ENCODE measurements at places on chromosomes 5 and 9.

DNA sequence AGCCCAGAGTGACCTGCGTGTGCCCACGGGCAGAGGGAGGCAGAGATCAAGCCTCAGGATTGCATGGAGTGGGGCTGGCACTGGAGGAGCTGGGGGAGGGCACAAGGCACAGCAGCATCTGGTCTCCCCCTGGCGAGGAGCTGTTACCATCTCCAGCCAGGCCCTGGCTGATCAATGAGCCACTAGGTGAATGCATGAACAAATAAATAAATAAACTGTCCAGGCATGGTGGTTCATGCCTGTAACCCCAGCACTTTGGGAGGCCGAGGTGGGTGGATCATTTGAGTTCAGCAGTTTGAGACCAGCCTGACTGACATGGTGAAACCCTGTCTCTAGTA, 14.3 kb upstream of the PSMB7 start:
- DNase-seq: no peak

GRCh38 chr5:137693307-137693950, 42.5 kb downstream of the KLHL3 start:
- DNase-seq: no peak

DNA sequence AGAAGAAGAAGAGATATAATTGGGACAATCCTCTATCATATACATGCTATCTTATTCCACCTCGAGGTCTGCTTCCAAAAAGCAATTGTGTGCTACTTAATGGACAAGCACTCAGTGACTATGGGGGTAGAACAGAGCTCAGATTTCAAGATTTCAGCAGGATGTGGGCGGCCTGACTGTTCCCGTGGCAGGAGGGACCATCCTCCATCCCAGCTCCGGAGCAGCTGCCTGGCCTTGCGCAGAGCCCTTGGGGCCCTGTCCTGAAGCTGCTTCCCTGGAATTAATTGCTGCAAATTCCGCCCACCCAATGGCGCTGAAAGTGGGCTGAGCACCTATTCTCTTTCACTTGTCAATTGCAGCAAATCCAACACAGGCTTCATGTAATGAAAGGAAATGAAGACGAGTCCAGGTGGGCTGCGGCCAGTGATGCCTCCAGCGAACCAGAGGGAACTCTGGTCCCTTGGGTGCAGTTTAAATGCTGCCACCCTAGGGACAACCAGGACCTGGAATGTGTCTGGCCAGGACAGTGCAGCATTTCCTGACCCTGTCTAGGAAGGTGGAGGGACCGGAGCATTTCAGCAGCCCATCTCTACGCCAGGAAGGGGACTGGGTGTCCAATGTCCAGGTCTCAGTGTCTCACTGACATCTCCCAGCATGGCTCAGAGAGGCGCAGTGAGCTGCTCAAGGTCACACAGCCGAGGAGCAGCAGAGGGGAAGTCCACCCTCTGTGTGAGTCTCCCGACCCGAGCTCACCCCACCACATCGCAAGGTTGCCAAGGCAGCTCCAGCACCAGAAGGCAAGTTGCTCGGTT, 50.5 kb upstream of the FCN1 start:
- DNase-seq: no peak

DNA sequence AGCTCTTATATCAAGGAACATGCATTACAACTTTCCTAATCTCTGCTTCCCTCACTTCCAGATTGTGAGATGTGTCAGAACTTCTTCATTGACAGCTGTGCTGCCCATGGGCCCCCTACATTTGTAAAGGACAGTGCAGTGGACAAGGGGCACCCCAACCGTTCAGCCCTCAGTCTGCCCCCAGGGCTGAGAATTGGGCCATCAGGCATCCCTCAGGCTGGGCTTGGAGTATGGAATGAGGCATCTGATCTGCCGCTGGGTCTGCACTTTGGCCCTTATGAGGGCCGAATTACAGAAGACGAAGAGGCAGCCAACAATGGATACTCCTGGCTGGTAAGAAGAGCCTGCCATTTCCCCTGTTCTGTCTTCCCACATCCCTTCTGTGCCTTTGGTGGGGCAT, 15.1 kb downstream of the PRDM9 start:
- no peak for DNase-seq

DNA sequence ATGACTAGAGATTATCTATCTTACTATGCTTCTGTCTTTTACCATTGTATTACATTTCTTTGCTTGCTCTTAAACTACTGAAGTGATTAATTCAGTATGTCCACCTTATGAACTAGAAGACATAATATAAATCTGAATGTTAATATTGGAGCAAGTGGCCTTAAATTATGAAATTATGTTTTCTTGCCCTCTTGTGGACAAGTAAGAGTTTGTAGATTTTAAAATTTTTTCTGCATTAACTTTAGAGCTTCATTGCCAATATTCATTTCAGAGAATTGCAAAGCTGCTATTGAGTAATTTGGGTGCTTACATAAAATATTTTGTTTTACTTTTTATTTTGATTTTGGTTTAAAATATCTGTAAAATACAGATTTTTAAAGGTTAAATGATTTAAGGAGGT, 55.3 kb downstream of the RANBP17 start:
- DNase-seq: no peak

DNA sequence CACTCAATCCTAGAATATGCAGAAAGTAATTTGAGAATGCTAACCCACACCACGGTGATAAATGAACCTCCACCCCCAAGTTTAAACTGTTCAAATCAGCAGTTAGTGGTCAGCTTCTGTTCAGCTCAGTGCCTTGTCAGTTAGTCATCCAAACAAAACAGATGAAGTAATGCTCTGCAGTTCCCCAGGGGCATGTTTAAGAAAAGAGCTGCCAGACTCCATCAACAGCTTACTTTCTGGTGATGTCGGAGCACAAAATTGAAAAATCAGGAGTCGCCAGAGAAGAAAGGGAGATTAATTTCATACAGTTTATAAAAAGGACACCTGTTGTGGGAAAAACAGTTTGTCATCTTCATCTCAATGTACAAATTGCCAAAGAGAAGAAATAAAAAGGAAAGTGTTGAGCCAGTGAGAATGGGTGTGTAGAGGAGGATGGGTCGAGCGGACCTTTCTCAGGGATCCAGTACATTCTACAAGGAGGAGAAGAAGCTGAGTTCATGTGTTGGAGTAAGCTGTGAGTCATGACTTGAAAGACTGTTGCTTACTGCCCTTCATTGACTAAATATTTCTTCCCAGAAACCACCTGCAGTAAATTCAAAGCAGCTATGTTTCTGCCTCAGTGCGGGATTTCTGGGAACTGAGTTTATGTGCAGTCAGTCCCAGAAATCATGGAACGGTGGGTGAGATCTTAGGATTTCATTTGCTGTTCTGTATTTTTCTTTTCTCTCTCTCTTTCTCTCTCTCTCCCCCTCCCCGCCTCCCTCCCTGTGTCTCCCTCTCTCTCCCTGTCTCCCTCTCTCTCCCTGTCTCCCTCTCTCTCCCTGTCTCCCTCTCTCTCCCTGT, 13.7 kb downstream of the TRIO start:
- DNase-seq: no peak
